ENCODE measurements at places on chromosomes 13 and 19.

GRCh38 chr19:15671891-15672579 is 852 bp upstream of the CYP4F12 start:
- DNase-seq = no peak

GRCh38 chr13:36431204-36432105 is 840 bp upstream of the CCNA1 start:
- peak; percentile 30 for DNase-seq

DNA sequence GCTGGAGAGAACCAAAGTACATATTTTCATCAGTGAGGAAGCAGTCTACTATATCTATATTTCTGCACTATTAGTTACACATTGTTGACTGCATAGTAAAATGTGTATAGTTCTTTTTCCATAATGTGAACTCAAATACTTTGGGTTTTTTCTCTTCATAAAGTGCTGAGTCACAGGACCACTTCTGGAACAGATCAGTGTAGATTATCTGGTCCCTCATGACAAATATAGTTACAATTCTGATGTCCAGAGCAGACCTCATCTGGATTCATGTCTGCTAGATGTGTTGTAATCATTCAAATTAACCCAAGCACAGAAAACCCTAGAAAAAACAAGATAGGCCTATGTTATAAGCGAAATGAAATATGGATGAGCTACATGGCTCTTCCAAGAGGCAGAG is 171.4 kb downstream of the SUCLA2 start:
- DNase-seq = no peak

DNA sequence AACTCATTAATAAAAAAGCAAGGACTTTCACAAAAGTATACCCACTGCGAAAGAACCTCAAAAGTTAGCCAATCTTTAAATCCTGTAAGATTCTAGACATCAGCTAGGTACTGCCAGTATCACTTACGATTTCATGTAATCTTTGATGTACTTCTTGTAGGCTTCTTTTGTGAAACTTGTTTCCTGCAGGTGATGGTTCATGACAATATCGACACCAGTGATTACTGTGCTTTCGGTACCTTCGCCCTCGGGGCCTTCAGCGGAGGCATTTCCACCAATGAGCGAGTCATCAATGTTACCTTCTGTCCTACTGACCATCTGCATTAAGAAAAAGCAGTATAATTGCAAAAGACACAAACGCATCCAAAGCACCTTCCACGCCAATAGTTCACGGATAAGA is 1.1 kb downstream of the TPT1 start:
- DNase-seq = no peak

DNA sequence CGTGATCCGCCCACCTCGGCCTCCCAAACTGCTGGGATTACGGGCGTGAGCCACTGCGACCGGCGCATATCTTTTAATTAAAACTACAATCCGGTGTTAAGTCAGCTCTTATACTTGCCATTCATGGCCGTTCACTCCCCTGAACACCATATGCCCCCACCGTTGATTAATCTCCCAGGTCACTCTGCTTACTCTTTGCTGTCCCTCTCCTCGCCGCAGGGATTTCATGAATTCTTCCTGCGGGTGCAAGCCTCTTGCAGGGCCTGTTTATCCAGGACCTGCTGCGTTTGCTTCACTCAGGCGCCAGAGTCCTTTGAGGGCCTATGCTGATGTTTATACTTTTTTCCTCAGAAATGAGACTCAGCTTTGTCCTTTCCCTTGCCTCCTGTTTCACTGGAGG is 996 bp downstream of the ERVV-2 start:
- no peak for DNase-seq

DNA sequence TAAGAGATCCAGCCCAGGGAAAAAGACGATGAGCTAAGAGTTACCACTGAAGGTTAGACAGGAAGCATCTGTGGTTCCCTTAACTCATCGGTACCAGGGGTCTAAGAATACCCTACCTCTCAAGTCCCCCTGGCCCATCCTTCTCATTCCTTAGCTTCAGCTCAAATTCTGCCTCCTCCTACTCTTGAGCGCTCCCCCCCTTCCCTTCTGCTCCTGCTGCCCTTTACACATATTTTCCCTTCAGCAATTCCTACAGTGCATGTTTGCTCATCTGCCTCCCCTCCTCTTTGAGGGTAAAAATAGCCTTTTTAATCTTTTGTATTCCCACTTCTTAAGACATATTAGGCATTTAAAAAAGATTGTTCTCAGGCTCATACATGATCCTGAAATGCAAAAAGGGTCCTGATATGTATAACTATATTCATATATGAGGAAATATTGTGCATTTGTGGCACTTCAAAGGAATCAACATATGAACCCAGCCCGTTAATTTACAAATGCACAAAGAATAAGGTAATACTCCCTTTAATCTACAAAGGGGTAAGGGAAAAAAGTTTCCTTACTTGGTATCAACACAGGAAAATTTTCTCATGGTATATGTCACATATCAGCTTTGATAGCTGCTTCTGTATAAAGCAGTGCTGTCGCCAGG is 33.1 kb downstream of the LNX2 start:
- DNase-seq = no peak

DNA sequence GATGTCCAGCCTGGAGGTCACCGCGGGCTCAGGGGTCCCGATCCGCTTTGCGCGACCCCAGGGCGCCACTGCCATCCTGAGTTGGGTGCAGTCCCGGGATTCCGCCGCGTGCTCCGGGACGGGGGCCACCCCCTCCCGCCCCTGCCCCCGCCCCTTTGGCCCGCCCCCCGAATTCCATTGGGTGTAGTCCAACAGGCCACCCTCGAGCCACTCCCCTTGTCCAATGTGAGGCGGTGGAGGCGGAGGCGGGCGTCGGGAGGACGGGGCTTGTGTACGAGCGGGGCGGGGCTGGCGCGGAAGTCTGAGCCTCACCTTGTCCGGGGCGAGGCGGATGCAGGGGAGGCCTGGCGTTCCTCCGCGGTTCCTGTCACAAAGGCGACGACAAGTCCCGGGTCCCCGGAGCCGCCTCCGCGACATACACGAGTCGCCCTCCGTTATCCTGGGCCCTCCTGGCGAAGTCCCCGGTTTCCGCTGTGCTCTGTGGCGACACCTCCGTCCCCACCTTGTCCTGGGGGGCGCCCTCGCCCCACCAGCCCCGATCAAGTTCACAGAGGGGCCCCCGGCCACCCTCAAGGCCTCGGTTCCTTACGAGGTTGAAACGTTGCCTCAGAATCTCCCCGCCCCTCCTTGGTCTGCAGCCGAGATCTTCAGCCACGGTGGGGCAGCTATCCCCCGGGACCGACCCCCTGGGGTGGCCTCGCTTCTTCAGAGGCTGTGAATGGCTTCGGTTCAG is 1.2 kb downstream of the LDLR start:
- DNase-seq = peak; percentile 98

GRCh38 chr13:50923272-50923671 is 13.7 kb downstream of the RNASEH2B start:
- no peak for DNase-seq

DNA sequence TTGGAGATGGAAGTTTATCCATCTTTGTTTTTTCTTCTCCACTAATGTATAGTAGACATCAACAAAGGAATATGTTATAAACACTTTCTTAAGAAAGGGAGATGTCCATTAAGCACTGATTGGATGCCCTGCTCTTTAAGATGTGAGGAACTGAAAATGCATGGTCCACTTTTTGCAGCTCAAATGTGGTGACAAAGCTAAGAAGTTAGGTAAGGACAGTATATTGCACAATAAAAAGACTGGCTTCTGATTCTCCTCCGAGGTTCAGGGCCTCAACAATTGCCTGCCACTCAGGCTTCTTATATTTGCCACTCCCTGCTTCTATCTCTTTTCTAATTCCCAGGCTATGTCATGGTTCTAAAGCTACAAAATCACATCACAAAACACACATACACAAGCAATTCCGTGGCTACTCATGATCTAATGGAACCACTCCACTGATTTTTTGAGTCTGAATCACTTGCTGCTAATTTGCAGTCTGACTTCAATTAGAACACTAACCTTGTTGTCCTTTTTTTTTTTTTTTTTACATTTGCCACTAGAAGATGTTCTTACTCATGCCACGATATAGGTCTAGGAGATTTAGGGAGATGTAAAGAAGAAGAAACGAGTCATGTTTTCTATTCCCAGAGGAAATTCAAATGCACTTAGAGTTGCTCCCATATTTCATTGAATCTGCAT is 29.6 kb upstream of the TNFSF11 start:
- no peak for DNase-seq

DNA sequence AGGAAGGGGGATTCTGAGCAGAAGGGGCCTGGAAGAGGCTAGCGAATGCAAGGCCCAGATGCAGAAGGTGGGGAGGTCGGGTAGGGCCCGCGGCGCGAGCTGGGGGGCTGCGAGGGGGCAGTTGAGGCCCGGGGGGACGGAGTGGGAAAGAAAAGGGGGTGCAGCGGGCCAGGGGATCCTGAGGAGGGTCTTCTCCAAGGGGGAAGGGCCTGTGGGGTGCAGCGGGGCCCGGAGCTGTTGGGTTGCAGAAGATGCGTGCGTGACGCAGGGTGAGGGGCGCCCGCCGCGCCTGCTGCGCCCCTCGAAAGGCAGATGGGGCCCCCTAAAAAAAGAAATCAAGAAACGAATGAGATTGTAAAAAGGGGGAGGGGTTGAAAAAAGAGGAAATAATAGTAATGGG is 313 bp downstream of the ZNF541 start:
- DNase-seq = no peak

DNA sequence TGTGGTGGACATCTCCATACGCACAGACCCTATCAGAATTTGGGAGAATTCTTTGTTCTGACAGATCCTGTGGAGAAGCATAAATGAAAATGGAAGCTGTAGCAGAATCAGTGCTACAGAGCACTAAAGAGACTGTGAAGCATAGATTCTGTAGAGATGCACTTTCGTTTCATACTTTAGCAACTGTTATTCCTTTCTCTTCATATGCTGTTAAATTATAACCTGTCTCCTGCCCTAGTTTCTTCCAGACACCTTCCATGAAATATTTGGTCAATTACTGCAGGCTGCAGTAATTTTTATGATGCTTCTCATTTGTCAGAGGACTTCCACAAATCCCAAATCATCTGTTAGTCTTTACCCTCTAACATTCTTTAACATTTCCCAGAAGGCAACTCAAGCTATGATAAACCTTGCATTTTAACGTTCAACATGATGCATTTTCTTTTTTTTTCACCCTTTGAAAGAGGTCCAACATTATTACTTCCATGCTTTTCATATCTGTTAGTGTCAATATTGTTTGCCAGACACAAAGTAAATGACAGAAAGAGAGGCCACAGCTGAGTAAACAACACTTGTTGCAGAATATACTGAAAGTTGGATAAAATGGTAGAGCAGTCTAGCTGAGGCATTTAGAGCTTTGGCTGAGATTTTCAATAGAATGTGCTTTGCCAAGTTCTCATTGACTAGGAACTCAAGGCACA is 412.7 kb downstream of the LMO7 start:
- no peak for DNase-seq

DNA sequence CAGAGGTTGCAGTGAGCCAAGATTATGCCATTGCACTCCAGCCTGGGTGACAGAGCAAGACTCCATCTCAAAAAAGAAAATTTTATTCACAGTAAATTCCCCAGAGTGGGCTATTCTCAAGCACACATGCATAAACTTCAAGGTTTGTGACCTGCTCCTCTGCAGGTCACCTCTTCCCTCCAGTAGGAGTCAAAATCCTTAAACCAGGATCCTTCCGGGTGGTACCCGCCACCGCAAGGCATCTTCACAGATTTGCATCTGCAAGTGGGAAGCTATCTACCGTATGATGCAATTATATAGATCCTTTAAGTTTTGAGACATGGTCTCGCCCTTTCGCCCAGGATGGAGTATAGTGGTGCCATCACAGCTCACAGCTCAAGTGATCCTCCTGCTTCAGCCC is 3.0 kb upstream of the ECH1 start:
- DNase-seq = no peak

GRCh38 chr13:27001705-27002104 is 169.9 kb downstream of the USP12 start:
- DNase-seq = no peak

GRCh38 chr13:77544758-77545338 is 9.3 kb downstream of the SCEL start:
- no peak for DNase-seq

- DNase-seq = no peak
These were observed 67.7 kb upstream of the TEX29 start for GRCh38 chr13:111252446-111253364.

DNA sequence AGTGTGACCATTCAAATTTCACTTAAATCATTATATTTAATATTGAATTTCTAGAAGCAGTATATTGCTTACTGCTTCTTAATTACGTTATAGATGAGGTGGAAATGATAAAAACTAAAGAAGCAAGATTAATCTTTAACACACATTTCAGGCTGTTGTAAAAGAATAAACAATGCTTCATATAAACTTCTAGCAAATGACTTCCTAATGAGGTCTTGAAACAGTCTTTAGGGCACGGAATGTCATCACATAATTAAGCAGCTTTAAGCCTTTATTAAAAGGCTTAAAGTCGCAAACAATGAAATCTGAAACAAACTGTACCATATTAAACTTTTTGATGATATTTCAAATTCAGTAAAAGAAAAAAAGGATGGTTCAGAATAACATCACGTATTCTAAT is 1.9 kb downstream of the SLITRK6 start:
- DNase-seq = no peak

- DNase-seq = no peak
These were observed 18.2 kb upstream of the ZNF460 start for GRCh38 chr19:57262044-57262443.

DNA sequence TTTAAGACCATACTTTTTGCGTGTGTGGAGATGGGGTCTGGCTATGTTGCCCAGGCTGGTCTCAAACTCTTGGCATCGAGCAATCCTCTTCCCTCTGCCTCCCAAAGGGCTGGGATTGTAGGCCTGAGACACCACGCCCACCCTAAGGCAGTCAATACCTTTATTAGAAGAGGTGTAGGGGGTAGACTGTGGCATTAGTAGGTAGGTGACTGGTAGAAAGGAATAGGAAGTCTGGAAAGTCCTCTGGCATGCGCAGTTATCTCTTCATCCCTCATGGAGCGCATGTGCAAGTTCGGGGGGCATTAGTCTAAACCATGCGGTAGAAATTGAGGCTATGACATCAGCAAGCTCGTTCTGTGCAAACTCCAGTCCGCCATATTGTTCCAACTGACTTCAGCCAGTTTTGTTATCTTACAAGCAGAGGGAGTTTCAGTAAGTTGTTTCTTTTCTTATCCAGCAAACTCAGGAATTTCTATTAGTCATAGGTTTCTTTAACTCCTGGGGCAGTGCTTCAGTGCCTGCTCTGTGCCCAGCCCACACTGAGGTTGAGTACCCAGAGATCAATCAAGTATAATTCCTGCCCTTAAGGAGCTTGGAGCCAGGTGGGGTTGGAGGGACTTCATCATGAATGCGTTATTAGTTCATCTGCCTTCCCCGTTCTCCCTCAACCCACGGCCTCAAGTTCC is 7.3 kb upstream of the RANBP3 start:
- DNase-seq = no peak

- DNase-seq = peak; percentile 56
These were observed 20.0 kb downstream of the XRCC1 start for GRCh38 chr19:43555185-43555770.

GRCh38 chr13:108302279-108302678 is 32.8 kb downstream of the TNFSF13B start:
- no peak for DNase-seq

All from ovary (tissue), 10 donors.